ENCODE measurements at places on chromosomes 1 and 21.

- no peak for DNase-seq
Observed at GRCh38 chr1:197140121-197140520, 6.3 kb downstream of the ASPM start.

DNA sequence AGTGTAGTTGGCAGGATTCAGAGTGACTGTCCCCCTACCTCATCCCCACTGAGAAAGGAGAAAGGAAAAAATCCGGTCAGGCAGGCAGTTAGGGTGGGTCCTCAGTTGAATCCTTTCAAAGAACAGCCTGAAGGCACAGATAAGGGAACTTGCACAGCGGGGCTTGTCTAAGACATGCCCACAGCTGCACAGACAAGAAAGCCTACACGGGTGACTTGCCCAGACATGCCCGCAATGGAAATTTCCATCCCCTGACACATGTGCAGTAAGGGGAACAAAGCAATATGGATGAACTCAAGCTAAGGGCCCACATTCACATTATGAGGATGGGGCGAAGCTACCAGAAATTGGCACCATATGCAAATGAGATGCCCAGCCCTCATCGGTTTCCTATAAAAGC lies 82.5 kb downstream of the DESI2 start:
- no peak for DNase-seq

GRCh38 chr1:16093611-16094010 lies 20.2 kb upstream of the FAM131C start:
- DNase-seq: peak; percentile 40

- no peak for DNase-seq
Observed at GRCh38 chr21:38504066-38504465, 5.8 kb upstream of the ERG start.

GRCh38 chr1:208988811-208989222 lies 594.7 kb upstream of the CAMK1G start:
- no peak for DNase-seq

GRCh38 chr21:42652527-42653230 lies 742 bp upstream of the PDE9A start:
- DNase-seq: peak; percentile 55

- DNase-seq: no peak
Observed at GRCh38 chr1:223820515-223820858, 25.3 kb downstream of the TP53BP2 start.

DNA sequence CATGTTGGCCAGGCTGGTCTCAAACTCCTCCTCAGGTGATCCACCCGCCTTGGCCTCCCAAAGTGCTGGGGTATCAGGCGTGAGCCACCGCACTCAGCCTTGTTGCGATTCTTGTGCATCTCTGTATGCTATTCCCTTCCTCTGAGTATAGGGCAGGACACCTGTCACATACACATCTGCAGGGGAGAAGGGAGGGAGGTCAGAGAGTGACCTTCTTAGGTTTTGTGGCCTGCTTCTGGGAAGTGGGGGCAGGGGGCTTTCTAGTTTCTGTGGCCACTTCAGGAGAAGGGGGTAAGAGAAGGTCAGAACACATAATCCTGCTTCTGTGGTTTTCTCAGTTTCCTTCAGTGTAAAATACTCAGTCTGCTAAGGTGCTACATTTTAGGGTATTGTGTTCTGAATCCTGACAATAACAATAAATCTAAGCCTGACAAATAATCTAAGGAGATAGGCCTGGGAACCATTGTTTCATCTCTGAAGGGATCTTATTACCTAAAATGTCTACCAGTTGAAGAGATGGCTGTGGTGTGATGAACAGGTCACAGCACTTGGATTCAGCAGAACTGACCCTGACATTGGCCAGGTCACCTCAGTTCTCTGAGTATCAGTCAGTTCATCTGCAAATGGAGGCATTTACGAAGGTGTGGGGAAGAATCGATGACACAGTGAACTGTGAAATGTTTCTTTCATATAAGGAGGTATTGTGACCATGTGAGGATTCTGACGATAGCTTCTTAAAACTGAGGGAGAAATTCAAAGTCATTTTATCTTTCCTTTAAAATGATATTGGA lies 212.6 kb upstream of the L1TD1 start:
- no peak for DNase-seq

GRCh38 chr1:110112656-110113055 lies 413 bp downstream of the UBL4B start:
- no peak for DNase-seq

- DNase-seq: no peak
Observed at GRCh38 chr1:234437423-234438171, 41.4 kb downstream of the TARBP1 start.

- no peak for DNase-seq
Observed at GRCh38 chr1:58575551-58576324, 1.3 kb downstream of the TACSTD2 start.

- DNase-seq: no peak
Observed at GRCh38 chr1:243974451-243975292, 76.4 kb upstream of the ZBTB18 start.

DNA sequence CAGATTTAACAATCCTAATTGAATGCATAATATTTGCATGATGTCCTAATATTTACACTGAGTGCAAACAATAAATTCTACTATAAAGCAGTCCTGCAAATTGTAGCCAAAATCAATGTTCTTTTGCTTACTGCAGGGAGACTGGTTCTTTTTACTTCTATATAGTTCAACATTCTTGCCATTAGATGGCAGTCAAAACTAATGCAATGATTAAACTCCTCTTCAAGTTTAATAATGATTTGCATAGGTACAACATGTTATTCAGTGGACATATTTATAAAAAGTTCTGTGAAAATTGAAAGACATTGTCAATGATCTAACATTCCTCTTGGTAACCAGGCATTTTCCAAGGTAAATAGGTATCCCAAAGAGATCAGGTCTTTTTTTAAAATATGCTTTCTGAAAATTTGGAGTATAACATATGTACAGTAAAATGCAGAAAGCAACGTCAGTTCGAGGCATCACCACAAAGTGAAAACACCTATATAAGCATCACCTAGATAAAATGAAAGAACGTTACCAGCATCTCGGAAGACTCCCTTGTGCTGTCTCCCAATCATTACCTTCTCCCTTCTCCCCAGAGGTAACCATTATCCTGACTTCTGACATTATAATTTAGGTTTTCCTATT lies 9.8 kb upstream of the FNBP1L start:
- DNase-seq: no peak

GRCh38 chr1:212607206-212607912 lies 1.2 kb upstream of the ATF3 start:
- DNase-seq: peak; percentile 31

- no peak for DNase-seq
Observed at GRCh38 chr1:219926363-219926998, 1.9 kb downstream of the SLC30A10 start.

DNA sequence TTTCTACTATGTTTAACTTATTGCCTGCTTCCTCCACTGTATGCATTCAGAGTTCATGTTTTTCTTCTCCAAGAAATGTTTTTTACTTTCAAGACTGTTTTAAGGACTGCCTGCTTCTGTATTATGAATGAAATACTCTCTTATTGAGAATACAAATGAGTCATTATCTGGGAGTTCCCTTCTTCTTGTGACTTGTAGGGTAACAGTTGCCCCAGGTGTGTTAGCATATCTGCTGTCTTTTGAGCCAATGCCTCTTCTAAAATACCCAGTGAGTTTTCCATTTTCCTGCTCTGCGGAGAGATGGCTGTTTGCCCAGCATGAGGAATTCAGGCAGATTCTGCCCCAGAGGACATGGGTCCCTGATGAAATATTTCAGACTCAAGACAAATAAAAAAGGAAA lies 34.1 kb upstream of the ST6GALNAC5 start:
- DNase-seq: no peak

DNA sequence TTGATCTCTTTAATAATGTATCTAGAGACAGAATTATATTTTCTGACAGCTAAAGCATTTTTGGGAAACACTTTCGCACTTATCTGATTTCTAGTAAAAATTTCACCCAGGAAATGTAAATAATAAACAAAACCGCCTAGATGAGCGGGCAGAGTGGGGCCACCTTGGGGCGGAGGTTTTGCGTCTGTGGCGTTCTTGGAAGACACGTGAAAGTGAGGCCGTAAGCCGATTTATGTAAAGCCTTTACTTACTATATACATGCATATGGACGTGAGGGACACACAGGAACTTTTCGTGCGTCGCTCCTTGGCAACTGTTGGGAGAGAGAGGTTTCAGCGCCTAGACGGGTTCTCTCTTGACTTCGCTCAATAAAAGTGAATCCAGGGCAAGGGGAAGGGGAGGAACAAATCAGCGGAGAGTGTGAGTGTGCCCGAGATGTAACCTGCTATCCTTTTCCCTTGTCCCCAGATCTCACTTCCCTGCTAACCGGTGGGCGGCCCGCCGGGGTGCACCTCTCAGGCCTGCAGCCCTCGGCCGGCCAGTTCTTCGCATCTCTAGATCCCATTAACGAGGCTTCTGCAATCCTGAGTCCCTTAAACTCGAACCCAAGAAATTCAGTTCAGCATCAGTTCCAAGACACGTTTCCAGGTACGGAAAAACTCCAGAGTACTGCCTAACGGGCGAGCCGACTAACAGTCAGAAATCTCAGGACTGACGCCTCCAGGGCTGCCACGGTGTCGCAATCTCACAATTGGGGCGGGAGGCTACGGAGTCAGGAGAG lies 1.7 kb downstream of the HLX start:
- DNase-seq: no peak
